ENCODE measurements at places on chromosomes 2 and 18.

DNA sequence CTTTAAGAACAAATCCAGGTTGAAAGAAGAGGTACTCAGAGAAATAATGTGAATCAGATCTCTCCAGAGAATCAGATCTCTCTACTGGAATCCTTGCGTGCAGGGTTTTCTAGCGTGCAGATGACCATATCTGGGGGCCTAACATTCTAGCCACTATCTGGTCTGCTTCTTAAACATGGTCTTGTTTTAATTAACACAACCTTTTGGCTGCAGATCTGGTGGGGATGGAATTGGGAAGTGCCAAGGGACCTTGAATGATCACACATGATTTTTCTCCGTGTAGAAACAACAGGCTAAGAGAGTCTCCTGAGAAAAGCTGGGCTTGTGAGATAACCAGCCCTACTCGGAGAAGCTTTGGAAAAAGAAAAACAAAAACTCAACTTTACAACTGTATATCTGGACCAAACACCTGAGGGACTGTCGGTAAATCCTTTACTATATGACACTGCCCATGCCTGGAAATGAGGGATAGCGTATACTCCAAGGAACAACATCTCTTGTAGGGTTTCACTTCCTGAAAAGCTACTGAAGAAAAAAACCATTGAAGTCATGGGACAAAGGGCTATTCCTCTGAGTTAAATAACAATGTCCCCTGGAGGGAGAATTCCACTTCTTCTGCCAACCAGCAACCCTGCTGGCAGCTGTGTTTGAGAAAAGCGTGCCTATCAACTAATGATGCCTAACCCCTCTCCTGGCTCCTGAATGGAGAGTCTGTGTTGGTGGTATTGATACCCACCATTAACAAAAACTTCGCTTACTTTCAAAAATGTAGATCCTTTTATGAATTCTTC, 171.0 kb upstream of the REV1 start:
- DNase-seq = no peak

GRCh38 chr2:37585982-37586621, 85.3 kb downstream of the CDC42EP3 start:
- peak; percentile 74 for DNase-seq

- DNase-seq = no peak
These were observed 131.9 kb upstream of the SPATS2L start for GRCh38 chr2:200174433-200175216.

DNA sequence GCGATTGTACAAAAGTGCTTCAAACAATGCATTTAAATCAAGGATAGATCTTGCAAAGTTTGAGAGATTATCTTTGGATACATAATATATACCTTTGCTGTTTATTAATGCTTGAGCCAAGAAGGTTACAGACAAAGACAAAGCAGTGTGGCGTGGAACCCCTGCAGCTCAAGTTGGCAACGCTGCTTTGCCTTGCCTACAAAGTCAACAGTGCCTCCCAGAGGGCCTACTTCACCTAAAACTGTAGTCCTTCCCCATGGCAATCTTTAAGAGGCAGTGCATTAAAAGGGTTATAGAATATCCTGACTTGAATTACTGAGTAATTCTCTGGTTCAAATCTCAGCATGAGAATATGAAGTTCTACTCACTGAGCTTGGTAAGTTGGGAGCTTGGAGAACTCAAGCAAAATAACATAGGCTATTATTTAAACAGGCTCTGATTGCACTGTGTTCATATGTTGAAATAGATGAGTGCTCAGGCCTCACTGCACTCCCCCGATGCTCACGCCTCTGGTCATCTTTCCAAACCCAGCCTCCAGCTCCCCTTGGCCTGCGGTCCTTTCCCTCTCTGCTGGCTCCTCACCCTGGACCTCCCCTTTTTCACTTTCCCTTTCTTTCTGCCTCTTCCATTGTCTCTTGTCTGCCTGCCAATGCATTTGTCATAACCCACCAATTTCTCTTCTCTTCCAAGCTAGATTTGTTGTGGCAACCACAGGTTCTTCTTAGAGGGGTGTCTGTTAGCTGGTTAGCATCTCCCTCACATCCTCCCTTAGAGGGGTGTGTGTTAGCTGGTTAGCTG, 96.5 kb downstream of the MYT1L start:
- DNase-seq = no peak

DNA sequence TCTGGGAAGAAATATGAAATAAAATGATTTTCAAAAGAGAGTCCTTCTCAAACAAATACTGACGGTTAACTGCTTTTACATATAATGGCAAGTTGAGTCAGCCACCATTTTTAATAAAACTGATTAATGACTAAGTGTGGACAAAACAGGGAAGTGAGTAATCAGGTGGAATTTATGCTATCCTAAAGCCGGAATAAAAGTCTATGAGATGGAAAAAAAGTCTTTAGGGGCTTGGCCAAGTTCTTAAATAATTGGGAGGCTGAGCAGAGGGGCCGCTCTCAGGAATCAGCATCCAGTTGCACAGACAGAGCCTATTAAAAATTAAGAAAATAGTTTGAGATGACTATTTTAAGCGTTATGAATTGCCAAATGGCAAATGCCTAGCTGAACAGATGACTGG, 58.6 kb upstream of the AFF3 start:
- DNase-seq = no peak

Measured in activated CD4-positive, alpha-beta T cell treated with anti-CD3 and anti-CD28 coated beads for 4 hours (primary cell).